ENCODE measurements at places on chromosomes 5 and 9.

DNA sequence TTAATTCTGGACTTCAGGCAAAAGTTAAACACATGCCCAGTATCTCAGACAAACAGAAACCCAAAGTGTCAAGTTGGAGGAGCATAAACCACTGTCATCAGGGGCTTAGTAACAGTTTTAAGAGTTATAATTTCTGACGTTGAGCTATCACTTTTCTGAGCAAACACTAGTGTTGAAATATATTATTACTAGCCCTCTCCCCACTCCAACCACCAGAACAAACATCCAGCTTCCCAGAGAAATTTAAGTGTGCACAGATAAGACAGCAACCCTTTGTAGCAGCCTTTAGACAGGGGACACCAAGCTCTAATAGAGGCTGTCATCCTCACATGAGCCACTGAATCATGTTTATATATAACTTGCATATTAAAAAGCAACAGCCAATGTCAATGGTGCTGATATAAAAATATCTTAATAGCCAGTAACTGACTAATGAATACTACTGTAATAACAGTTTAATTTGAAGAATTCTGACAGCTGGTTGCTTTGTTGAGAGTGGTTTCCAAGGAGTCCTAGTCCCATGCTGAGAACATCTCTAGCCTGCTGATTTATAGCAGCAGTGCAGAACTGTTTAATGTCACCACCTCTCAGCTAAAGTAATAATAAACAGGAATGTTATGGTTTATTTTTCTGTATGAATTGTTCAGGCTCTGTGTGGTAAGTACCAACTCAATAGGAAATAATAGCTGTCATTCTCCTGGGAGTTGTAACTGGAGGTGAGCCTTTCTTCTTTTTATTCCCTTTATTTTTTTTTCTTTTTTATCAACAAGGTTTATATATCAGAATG, 528.7 kb upstream of the ZNF608 start:
- DNase-seq, result no peak

DNA sequence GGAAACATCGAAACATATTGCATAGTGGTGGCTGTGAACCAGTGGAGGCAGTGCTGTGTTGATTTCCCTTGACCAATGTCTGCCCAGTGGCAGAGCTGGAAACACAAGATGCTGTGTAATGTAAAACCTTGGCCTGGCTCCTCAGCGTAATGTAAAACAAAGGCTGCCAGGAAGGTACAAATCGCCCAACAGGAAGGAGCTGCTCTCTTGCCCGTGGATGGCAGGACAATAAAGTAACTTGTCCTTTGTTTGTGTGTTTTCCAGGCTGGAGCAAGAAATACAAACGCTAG, 143.4 kb downstream of the PALM2AKAP2 start:
- DNase-seq, result no peak

DNA sequence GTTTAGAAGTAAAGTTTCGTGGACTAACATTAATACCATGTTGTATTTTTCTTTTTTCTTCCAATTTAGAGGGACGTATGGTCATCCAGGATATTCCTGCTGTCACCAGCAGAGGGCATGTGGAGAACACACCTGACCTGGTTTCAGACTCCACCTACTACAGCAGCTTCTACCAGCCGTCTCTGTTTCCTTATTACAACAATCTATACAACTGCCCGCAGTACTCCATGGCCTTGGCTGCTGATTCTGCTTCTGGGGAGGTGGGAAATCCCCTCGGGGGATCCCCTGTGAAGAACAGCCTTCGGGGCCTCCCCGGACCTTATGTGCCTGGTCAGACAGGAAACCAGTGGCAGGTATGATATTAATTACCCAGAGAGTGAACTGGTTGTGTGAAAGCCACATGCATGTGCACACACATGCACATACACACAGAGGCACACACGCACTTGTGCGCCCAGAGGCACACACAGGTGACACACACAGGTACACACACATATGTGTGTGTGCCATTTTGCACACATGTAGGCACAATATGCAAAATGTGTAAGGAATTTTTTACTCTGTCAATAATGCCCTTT, 52.4 kb downstream of the DMRT1 start:
- peak; percentile 61 for DNase-seq

- no peak for DNase-seq
Measured at GRCh38 chr9:121123816-121124535, 49.2 kb downstream of the CNTRL start.

GRCh38 chr5:105101577-105101976, 1539.0 kb upstream of the NUDT12 start:
- peak; percentile 14 for DNase-seq

GRCh38 chr5:77852068-77852513, 76.0 kb upstream of the TBCA start:
- no peak for DNase-seq

DNA sequence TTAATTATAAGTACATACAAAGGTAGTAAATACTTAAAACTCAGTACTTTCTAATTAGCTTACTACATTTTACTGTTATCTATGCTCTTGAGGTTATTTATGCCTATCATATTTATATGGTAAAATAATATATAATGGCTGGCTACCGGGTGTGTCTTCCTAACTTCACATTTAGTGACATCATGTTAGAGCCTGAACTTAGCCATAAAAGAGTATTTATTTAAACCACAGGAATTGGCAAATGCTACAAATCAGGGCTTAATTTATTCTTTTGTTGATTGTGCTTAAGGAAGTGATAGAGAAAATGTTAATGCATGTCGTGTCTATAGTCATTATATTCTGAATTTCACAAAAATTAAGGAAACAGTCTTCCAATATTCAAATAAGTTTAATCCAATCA, 73.1 kb downstream of the NDUFAF2 start:
- DNase-seq, result no peak

GRCh38 chr5:105475401-105475800, 1912.8 kb upstream of the NUDT12 start:
- no peak for DNase-seq

GRCh38 chr5:17966640-17967402, 332.6 kb downstream of the TAF11L14 start:
- DNase-seq, result no peak

DNA sequence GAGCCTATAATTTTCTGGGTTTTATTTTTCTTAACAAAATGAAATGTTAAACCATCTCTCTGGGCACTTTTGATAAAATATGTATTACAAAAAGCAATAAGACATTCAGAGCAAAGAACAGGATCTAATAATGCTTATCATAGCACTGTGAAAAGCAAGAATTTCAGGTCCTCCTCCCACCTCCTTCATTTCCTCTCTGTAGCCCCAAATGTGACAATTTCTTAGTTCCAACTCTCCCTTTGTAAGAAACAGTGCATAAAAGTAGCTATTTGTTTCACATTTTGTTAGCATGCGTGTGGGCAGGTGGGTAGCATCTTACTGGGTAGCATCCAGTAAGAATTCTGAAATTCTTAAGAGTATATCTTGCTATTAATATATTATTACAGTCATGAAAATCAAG, 130.9 kb upstream of the RASA1 start:
- DNase-seq, result no peak

DNA sequence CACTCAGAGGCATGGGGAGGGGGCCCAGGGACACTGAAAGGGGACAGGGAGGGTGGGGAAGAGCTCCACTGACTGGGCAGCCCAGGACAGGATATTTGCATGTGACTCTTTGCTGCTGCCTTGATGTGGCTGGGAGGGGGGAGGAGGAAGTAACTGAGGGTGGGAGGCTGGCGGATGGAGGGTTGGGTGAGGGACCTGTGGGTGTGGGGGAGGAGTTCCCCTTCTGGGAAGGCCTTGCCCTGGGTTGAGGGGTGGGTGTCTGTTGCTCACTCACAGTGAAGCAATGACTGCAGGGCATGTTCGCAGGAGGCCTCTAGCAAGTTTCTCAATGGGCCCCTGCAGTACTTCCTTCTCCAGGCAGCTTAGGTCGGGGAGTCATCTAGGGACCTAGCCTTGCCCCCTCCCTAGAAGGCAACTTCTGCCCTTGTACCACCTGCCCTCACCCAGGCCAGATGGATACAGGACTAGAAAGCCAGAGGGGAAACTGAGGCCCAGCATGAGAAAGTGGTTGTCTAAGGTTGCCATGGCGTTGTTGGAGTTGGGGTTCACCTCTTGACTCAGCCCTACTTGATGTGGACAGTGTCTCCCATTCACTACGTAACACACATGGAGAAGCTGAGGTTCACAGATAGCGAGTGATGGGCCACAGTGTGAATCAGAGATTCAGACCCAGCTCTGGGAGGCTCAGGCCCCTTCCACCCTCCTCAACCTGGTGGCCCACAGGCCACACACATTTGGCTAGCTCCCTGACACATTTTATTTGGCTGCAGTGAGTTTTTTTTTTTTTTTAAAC, 3.0 kb downstream of the GRK6 start:
- DNase-seq, result no peak

DNA sequence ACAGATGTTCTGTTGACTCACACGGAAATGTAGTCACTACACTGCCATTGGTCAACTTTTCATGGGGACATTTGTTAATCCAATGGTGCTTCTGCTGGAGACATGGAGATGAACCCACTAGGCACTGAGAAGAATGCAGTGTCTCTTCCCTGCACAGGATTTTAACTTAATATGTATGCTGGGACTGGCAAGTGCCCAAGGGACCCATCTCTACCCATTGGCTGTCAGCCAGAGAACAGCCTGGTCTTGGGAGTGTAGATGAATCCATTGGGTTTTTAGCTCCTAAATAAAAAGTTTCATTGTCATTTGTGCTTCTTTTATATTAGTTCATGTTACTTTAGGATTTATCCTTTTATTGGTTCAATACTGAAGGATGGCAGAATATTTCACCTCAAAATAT, 195.8 kb upstream of the CDH6 start:
- no peak for DNase-seq

GRCh38 chr5:125262782-125263181, 516.3 kb upstream of the ZNF608 start:
- DNase-seq, result peak; percentile 32

DNA sequence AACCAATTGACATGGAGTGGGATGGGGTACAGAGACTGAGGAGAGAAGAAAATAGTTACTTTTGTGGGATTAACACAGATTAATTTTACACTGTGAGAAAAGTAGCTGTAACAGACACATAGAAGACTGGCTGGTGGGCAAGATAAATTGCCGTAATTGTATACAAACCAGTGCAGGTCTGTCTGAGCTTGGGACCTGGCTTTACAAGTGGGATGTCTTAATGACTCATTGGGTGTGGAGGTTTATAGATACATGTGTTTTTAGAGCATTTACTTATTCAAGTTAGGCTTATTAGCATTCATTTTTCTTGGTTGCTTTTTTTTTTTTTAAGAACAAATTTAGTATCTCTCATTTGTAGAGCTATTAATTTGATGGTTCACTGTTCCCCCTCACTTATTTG, 37.5 kb downstream of the SLC44A1 start:
- peak; percentile 32 for DNase-seq

All from ELR (cell line).